Vagina (tissue), 2 donors: ENCODE measurements at places on chromosomes 16 and 17.

- DNase-seq, result no peak
Measured at GRCh38 chr16:67606632-67607031, 38.3 kb upstream of the CARMIL2 start.

DNA sequence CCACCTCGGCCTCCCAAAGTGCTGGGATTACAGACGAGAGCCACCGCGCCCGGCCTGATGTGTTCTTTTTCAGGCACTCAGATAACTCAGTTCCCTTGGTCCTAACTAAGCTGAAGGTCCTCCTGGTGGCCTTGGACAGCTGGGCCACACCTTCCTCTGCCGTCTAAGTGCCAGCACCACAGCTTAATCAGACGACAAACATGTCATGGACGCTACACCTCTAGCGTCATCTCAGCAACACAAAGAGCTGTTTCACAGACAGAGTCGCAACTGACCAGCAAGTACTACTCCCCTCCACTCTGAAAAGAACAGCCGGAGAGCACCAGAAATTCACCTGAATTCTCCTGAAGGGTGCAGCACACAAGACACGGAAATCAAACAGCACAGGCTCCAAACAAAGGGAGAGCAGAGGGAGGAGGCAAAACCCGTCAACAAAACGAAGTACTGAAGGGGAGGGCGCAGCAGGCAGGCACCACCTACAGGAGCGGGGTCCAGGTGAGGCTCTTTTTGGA, 4.4 kb downstream of the TRAP1 start:
- DNase-seq, result no peak

DNA sequence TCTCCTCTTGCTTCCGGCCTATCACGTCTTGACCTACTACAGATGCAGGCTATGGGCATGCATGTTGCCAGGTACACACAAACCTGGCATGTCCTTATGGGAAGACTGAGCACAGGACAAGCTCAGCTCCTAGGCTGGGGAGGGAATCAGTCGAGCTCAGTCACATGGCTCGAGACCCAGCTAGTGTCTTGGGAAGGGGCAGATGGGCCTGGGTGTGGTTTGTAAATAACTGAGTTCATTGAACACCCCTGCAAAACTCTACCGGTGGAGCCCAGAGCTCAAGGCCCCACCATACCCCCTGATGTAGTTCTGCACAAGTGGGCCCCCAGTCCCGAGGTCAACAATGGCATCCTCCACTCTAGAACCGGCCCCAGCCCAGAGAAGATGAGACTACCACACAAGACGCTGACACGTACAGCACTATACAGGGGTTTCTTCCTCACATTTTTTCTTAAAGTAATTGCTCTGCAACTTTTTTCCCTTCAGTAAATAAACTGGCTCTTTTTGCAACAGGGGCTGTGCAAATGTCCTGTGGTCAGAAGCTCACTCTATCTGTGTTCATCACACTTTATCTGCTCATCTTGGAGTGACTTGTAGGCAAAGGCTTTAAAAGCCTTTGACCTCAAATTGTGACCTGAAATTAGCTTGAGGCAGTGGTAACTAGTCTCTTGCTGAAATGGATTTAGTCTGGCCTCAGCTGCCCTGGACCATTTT, 22.9 kb downstream of the ZNHIT3 start:
- no peak for DNase-seq

- DNase-seq, result no peak
Measured at GRCh38 chr16:2237493-2238149, 1.4 kb downstream of the DNASE1L2 start.

GRCh38 chr17:58312021-58312630, 16.5 kb downstream of the TSPOAP1 start:
- no peak for DNase-seq

GRCh38 chr17:75570034-75570676, 17.4 kb upstream of the MYO15B start:
- no peak for DNase-seq

- DNase-seq, result no peak
Measured at GRCh38 chr16:3460121-3460520, 16.6 kb downstream of the NAA60 start.

- DNase-seq, result no peak
Measured at GRCh38 chr16:67271446-67271845, 7.9 kb upstream of the PLEKHG4 start.

- no peak for DNase-seq
Measured at GRCh38 chr17:39636927-39637736, at the start of gene STARD3. Gene STARD3 (plus strand): TSS chr17:39637144. CDS start chr17:39653532, 16,388 bp downstream.

- DNase-seq, result no peak
Measured at GRCh38 chr16:83247767-83248372, 559.9 kb upstream of the HSBP1 start.

DNA sequence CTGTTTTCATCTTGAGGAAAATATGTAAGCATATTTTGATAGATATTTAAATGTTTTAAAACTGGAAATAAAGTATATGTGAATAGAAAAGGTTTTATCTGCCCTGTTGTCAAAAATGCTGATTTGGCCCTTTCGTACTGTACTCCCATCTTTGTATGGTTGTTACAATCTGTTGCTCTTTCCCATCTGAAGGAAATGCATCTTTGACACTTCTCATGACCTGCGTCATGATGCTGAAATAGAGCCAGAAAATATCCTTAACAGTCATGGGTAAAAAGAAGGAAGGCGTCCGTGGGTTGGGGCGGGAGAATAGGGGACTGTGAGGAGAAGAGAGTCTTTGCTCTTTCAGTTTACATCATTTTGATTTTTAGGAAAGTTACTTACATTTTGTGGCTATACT, 327.7 kb downstream of the BCAS3 start:
- DNase-seq, result no peak

- no peak for DNase-seq
Measured at GRCh38 chr16:3157229-3158025, 22.6 kb downstream of the ZNF213 start.

DNA sequence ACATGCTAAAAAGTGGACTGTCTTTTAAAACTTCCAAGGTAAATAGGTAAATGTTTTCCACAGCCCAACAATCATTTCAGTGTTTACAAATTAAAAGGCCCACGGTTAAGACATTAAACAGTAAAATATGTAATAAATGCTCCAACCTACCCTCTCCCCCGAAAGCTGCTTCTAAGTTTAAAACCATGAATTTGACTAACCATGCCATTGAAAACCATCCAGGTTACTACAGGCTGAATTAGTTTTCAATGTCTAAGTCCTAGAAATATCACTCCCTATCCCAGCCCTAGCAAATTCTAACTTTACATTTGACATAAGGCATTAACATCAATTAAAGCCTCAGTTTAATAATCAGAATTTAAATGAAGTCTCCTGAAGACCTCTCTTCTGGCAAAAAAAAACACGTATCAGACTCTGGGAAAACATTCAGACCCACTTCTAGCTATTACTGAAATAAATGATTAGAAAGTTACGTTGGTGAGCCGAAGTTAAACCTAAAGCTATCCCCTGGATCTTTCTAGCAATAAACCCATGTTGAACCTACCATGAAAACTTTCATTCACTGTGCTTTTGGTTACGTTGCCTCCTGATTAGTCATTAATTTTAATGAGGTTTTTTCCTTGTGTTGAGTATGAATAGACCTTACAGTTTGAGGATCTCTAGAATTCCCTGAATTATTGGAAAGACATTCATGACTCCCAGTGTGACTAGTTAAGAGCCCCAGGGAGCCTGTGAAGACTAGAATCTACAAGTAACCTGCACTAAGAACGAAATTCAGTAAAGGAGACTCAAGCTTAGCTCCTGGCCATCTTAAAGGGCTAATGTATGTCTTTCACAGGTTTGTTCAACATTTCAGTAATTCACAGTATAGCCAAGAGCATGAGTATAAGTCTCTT, 1.7 kb upstream of the POLG2 start:
- no peak for DNase-seq

DNA sequence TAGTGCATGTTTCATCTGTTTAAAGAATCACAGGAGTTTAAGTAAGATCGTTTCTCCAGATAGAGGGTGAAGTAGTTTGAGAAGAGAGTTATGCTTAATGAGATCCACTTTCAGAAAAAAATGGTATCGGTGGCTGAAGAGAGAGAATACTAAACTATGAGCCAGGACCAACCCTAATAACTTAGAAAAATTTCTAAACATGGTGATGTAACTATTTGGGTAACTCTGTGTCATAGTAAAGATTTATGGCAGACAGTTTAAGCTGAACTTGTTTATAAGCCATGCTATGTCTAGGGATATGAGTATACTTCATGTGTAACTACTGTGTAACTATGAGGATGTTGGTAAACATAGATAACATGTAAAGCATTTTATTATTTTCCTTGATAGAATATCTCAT, 489.5 kb downstream of the KCNJ2 start:
- no peak for DNase-seq

- DNase-seq, result no peak
Measured at GRCh38 chr16:57357330-57358085, 1.1 kb upstream of the CCL22 start.

DNA sequence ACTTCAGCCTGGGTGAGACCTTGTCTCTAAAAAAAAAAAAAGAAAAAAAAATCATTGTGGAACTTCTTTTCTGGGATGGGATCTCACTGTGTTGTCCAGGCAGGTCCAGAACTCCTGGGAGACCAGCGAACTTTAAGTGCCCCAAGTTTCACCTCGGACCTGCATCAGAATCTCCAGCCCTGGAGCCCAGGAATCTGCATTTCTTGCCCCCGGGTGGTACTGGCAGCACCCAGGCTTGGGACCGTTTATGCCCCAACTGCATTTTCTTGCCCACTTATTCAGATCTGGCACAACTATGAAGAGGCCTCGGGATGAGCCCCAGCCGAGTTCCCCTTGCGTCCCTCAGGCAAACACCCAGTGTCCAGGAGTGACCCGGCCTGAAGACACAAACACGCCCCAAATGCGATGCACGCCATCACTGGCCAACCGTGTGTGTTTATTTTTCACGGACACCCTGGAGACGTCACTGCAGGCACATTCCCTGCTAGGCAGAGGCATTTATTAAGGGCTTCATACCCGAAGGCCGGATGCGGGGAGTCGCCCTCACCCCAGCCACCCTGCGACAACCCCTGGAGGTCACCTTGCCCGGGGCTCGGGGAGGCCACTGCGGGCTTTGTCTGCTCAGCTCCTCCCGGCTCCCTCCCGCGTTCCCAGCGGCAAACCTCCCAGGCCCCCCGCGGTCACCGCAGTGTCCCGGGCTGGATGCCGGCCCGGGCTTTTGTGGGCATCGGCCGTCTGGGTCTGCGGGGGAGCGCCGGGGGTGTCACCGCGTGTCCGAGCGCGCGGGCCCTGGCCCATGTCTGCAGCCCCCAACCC, 684 bp upstream of the SPIRE2 start:
- DNase-seq, result no peak

DNA sequence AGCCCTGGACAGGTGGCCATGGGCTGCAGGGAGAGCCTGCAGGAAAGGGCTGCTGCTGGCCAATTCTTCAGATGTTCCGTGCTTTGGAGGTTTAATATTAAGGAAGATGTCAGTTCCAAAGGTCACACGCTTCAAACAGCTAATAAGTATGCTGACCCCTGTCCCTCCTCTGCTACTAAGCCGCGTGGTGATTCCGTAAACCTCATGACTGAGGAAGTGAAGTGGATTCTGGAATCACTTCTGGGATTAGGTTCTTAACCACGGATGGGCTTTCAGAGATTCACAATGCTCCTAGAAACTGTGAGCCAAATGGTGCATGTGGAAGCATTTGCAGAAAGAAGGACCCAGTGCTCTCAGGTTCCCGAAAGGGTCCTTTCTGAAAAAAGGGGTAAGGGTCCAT, 28.5 kb upstream of the ERN1 start:
- no peak for DNase-seq
